ENCODE measurements at places on chromosomes 11 and 22.
A peak's percentile ranks its signal among the peaks of the same experiment; 100 is the strongest.

GRCh38 chr22:22710719-22711531, 66.5 kb downstream of the GGTLC2 start:
- DNase-seq = peak; percentile 31

DNA sequence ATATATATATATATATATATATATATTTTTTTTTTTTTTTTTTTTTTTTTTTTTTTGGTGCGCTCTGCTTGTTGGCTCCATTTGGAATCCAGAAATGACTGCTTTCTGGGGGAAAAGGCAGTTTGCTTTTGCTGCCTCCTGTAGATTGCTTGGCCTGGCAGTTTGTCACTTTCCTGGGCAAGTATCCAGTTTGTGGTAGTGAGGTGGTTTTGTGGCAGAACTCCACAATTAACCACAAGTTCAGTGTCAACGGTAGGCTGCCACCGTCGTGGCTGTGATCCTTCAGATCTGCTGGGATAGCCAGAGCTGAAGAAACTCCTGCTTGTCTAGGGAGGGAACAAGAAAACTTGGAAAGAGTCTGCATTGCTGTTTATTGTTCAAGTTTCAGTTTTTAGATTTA, 5.0 kb upstream of the PDE3B start:
- no peak for DNase-seq

DNA sequence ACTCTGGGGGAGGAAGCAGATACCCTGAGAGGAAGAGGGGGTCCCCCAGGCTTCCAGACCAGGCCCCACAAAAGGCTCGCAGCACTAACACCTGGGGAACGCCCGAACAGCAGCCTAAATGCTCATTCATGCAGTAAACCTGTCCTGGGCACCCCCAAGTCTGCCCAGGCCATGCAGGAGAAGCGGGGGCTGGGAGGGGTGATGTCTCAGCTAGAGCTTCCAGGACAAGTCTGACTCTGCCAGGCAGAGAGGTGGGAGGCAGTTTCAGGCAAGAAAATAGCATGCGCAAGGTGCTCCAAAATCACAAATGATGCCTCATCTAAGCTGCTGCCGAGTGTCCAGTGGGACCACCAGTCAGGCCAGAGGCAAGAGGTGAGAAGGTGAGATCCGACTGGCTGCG, 14.6 kb downstream of the CABP7 start:
- no peak for DNase-seq

DNA sequence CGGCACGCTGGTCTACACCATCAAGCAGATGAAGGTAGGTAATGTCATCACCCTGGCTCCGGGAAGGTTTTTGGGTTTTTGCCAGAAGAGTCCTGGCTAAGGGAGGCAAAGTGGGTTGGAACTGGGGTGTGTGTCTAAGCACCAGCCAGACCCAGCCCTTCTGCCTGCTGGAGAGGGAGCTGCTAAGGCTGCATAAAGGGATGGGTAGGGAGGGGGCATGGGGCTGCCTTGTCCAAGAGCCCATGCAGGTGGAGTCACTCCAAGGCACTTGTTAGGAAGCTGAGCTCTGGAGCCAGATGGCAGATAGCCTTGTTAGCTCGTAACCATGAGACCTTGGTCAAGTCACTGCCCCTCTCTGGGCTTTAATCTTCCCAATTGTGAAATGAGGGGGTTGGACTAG, 48.0 kb downstream of the TIMP3 start:
- no peak for DNase-seq

GRCh38 chr11:34909955-34910354, 6.2 kb downstream of the APIP start:
- DNase-seq = no peak

- DNase-seq = no peak
Observed at GRCh38 chr11:108913204-108913603, 248.3 kb downstream of the DDX10 start.

- no peak for DNase-seq
Observed at GRCh38 chr11:1929621-1930461, 10.3 kb downstream of the TNNT3 start.

- no peak for DNase-seq
Observed at GRCh38 chr11:61295596-61295926, 445 bp upstream of the VWCE start.

- no peak for DNase-seq
Observed at GRCh38 chr22:26977741-26978376, 320.5 kb downstream of the MIAT start.

GRCh38 chr11:72815110-72815618, 953 bp downstream of the ATG16L2 start:
- DNase-seq = no peak

- no peak for DNase-seq
Observed at GRCh38 chr11:113317339-113317738, 3.0 kb downstream of the TTC12 start.

DNA sequence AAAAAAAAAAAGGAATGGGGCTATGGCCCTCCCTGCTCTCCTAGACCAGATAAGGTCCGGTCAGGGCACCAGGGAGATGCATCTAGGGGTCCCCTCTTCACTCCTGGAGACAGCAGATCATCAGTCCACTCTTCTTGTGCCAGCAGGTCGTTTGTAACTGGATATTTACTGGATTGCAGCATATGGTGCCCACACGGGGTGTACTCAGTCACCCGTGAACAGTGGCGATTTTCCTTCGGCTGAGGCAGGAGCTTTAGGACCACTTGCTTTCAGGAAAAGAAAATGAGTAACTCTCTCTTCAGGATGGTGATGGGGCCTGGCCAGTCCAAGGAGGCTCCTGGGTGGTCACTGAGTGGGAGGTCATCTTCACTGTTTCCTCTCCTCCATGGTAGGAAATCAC, 38.3 kb upstream of the RAB1B start:
- DNase-seq = no peak

- no peak for DNase-seq
Observed at GRCh38 chr22:19706661-19707151, 7.6 kb upstream of the SEPTIN5 start.

DNA sequence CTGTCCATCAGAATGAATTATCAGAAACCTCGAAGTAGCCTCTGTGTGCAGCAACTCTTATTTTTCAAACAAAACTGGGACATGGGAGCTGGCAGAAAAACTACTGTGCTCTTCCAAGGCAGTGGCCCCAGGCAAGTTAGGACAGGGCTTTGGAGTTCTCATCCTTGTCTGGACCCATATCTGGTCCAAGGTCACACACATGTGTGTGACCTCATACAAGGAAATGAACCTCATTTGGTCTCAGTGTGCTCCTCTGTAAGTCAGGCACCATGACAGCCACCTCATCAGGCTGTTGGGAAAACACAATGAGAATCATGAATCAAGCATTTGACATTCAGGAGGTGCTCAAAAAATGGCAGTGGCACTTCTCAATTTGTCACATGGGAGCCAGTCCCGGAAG, 25.8 kb downstream of the LARGE1 start:
- no peak for DNase-seq

Data from bone marrow (tissue), 2 donors.